ENCODE measurements at places on chromosomes 2 and 18. TPM values are rescaled to one million over a fixed set of nuclear protein-coding genes. Genes with fewer than 3 reads are reported as not detected.

GAL3ST2 gene
- 1.3 TPM for total RNA-seq

GALNT5 gene
- total RNA-seq, result under 0.01 TPM

POTEF gene
- total RNA-seq, result not detected

EPB41L3 gene
- 85.8 TPM for total RNA-seq

LMAN2L gene
- 24.4 TPM for total RNA-seq

AMER3 gene
- total RNA-seq, result 45.4 TPM

PHOSPHO2 gene
- total RNA-seq, result 21.3 TPM

IL36B gene
- total RNA-seq, result not detected

DCDC2C gene
- total RNA-seq, result 1.6 TPM

ACKR3 gene
- 12.5 TPM for total RNA-seq

ANKRD53 gene
- 1.9 TPM for total RNA-seq

LRRC30 gene
- total RNA-seq, result not detected

SP140 gene
- total RNA-seq, result 1.9 TPM

GPR39 gene
- 10.0 TPM for total RNA-seq

LCT gene
- total RNA-seq, result not detected

SPATA3 gene
- not detected for total RNA-seq

REEP1 gene
- total RNA-seq, result 191 TPM

WDR12 gene
- total RNA-seq, result 26.6 TPM

CACNB4 gene
- total RNA-seq, result 132 TPM

HOXD12 gene
- not detected for total RNA-seq

PAX3 gene
- total RNA-seq, result not detected

Measured in parietal lobe (tissue), 2 donors.